Osteocyte (in vitro differentiated cells): ENCODE measurements at places on chromosomes 11 and 22.

- DNase-seq = no peak
Observed at GRCh38 chr11:131326829-131327228, 43.6 kb upstream of the NTM start.

- DNase-seq = no peak
Observed at GRCh38 chr22:30192427-30192826, 54.1 kb downstream of the LIF start.

- DNase-seq = no peak
Observed at GRCh38 chr22:46586531-46587011, 33.6 kb upstream of the GRAMD4 start.

GRCh38 chr22:17897426-17897825 is 123.2 kb upstream of the BID start:
- DNase-seq = no peak

DNA sequence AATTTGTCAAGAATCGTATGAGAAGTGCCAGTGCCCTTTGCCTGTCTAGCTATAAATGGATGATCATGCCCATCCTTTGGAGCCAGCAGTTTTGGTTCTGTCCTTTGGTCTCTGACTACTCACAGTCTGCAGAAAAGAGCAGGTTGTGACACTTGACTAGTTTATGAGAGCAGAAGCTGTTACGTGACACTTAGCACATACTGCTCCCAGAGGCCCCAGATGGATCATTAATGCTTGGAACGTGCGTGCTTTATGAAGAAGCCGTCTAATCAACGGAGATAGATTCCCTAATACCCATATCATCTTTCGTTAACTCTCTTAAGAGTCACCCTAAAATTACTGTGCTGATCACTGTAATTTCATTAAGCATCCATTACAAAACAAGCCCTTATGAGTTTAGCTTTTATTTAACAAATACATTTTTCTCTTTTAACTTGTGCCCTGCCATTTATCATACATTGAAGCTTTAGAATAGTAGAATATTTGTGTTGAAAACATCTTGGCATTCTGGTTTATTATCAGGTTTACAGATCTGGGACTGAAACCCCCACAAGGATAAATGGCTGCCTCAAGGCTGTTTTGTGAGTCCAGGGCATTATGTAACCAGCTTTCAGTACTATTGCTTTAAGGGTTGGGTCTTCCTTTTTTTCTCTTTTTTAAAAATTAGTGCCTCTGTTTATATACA is 47.0 kb upstream of the ADORA2A start:
- no peak for DNase-seq

- DNase-seq = no peak
Observed at GRCh38 chr11:116357784-116358544, 414.8 kb downstream of the BUD13 start.

DNA sequence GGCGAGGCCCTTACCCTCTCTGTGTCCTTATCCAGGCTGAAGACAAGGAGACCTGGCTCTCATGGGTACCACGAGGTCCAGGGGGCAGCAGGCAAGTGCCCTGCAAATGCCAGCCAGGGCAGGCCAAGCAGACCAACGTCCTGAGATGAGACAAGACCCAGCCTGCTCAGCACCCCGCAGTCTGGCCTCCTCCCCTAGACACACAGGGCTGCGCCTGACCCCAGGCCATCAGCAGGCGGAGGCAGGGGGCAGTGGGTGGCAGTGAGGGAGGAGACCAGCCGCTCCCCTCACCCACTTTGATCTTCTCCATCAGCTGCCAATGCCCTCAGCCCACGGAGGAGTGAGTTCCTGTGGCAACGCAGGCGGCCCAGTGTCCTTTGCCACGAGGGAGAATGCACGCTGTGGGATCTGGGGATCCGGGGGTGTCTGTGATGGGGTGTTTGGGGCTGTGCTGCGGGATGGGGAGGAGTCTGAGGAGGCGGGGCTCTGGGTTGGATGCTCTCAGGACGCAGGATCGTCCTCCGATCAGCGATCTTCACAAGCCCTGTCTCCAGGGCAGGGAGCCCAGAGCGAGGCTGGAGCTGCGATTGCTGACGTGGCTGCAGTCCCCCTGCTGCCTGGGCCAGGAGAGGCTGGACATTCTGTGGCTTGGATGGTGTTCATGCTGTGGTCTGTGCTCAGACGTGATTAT is 30.5 kb upstream of the PPARA start:
- no peak for DNase-seq

DNA sequence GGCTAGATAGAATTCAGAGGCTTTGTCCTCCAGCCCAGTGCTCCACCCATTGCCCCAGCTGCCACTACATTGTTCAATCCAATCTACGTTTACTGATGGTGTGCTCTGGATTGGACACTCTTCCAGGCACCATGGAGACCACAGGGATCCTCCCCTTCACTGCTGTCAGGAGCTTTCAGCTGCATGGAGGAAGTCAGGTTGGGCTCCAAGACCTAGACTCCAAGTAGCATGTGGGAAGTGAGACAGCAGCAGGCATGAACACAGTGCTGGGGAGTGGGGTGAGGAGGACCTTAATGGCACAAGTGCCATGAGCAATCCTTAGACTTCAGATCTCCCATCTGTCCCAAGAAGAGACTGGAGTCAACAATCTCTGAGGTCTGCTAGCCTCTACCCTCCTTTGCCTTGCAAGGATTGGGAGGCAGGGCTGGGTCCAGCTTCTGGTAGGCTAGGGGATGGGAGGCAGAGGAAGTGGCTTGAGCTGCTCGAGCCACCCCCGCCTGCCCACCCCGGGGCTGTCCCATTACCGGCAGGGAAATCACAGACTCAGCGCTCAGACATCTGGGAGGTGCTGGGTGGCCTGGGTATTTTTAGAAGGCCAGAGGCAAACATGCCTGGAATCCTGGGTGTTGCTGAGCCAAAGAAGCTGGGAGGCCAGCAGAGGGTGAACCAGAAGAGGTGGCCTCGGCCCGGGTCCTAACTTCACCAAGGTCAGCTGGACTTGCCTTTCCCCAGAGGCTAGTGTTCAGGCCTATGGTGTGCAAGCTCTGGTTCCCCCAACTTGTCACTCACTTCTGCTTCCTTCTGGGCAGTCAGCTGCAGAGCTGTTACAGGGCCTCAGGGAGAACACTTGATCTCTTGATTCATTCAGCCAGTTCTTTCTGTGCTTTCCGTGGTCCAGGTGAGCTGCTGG is 15.2 kb upstream of the FCHSD2 start:
- DNase-seq = no peak
